ENCODE measurements at places on chromosomes 2 and 18.

DNA sequence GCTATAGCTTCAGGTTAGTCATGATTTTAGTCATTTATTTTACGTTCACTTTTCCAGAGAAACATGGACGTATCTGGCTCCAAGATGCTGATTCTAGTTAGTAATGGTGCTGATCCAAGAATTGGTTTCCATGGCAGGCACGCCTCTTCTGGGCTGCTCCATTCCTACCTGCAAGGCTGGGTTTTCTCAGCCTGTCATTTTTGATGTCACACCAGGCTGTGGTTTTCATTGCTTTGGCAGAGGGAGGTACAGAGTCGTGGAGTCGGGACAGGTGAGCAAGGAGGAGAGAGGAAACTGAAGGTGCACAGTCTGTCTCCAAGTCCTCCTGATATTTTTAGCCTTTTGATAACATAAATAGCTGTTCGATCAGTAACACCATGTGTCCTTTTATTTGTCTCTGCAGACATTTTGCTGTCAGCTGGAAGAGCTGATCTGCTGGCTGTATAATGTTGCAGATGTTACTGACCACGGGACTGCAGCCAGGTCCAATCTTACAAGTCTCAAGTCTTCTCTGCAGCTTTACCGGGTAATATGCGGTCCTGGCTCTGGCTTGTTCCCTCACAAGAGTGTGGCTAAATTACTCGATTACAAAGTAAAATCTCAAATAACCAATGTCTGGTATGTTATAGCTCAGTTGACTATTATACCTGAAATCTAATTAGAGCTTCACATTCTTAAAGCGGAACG is 17.8 kb downstream of the CEP68 start:
- DNase-seq, result no peak

- no peak for DNase-seq
Measured at GRCh38 chr2:202749477-202749876, 114.7 kb downstream of the FAM117B start.

DNA sequence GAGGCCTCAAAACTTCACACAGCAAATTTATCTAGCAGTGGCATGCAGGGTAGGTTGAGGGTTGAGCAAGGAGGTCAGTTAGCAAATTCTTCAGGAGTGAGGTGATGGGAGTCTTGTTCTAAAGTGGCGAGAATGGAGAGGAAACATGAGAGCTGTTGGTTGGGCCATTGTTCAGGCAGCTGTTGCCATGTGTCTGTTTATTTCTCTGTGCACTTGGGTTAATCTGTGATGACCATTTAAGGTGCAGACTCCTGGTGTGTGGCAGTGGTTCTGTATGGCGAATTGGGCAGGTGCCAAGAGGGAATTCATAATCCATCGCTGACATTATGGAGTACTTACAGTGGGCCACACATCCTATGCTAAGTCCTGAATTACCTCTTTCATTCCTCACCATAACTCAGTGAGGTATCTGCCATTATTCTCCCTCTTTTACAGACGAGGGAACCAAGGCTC is 30.4 kb downstream of the TMEM178A start:
- DNase-seq, result no peak

DNA sequence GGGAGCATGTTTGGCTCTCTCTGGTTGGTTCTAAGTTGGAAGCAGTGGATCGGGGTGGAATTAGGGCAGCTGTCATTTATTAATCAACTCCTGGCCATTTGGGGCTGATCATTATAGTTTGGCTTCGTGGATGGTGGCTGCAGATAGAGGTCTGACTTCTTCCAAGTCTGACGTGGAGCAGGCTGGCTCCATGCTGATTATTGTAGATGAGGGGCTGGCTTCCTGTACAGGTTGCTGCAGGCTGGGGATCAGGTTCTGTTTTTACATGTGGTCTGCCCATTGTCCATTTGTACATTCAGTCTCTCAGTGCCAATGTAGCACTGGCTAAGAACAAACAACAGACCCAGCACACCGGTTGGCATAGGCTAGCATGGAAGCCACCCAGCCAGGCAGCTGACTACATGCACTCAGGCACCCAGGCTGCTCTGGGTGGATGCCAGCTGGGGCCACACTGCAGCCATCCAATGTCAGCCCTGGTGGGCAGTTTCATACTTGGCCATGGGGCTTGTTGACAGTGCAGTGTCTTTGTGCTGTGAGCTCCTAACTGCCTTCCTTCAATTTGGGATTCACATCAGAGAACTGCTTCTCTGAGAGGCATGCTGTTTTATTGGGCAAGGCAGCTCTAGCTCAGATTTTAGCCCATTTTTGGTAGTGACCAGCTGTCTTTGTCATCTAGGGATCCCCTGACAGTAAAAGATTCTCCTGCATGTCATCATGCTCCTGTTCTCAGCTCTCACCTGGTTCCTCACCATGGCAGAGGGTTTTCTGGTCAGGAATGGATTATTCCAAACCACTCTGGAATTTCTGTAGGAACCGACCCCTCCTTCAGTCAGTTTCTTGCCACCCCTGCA is 25.4 kb downstream of the NPAS2 start:
- DNase-seq, result no peak

- DNase-seq, result no peak
Measured at GRCh38 chr2:121288454-121289231, 3.6 kb upstream of the TFCP2L1 start.

GRCh38 chr2:157843935-157844334 is 32.2 kb downstream of the ACVR1 start:
- no peak for DNase-seq

- DNase-seq, result no peak
Measured at GRCh38 chr18:75473316-75473715, 45.8 kb upstream of the SMIM21 start.

GRCh38 chr2:109721135-109721534 is 73.0 kb upstream of the RGPD5 start:
- DNase-seq, result no peak
